SW 1271 (cell line): ENCODE measurements at places on chromosomes 6 and 20.

- no peak for DNase-seq
These were observed 86.8 kb downstream of the DLGAP4 start for GRCh38 chr20:36392989-36393388.

GRCh38 chr6:144725736-144726522, 440.8 kb downstream of the UTRN start:
- no peak for DNase-seq

GRCh38 chr6:165635965-165636364, 27.1 kb downstream of the PDE10A start:
- no peak for DNase-seq

GRCh38 chr6:144781836-144782235, 496.7 kb downstream of the UTRN start:
- no peak for DNase-seq

DNA sequence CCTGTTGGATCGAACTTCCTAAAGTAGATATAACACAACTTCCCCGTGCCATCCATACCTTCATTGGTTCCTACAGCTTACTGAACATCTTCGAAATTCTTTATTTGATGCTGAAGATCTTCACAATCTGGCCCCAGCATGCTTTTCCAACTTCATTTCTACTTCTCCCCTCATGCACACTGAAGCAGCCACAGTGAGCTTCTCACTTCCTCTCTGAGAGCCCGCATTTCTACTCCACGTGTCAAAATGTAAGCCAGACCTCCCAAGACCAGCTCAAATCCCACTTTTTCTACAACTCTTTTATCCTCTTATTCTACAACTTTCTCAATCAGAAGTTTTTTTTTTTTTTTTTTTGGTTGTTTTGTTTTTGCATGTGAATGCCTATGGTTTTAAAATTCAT, 254.7 kb downstream of the GMPR start:
- DNase-seq: no peak

- no peak for DNase-seq
These were observed 33.0 kb upstream of the PTCHD4 start for GRCh38 chr6:48144021-48144420.

DNA sequence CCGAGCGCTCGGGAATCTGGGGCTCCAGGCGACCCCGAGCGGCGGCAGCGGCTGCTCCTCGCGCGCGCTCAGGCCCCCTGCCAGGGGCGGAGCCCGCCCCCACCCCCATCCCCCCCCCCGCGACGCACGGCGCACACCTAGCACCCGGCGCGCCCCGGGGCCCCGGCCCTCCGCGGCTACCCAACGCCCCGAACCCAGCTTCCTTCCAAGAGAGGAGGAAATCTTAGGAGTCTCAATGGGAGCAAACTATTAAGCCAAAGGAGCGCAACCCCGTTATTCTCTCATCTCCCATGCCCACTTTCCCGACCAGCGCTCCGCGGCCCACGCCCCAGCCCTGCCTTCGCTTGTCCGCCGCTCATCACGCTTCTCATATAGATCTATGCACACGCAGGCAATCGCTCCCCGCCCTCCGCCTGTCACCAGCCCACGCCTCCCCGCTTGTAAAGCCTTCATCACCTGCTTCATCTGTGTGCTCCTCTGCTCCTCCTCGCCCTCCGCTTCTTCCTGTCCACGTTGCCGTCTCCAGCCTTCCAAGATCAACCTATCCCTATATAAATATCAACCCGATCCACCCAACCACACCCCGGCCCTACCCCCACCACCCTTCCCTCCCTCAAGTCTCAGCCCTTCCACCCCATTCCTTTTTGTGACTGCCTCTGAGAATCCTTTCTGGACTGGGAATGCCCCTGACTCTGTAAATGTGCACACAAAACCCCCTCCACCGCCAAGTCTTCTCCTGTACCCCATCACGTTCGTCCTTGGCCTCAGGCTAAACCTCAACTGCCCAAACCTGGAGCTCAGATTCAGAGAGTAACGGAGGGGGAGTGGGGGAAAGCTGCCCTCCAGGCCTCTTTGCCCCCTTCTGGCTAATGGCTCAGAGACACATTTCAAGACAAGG, at the start of gene DLK2:
Gene DLK2 (minus strand): TSS at position 18 of the 898 bp plus-strand sequence. CDS start 723 bp downstream, outside the sequence.
- peak; percentile 38 for DNase-seq
